ENCODE measurements at places on chromosomes 3 and 15. TPM values are rescaled to one million over a fixed set of nuclear protein-coding genes. Genes with fewer than 3 reads are reported as not detected.

DNA sequence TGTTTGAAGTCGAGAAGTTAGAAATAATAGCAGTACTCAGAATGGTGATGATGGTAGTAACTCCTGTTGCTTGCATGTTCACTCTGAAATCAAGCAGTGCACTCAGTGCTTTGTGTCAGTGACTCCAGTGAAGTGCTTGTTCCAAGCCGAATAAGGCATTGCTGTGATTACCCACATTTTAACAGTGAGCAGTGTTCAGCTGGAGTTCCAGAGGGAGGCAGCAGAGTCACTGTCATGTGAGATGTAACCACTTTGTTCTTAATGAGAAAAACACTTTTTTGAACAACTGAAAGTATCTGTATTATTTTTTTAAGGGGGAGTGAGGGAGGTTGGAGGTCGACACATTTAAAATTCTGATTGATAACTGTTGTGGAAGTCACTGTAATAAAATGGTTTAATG, 3.7 kb downstream of the MDFIC2 start:
- DNase-seq, result no peak

The KPNA1 gene
- 63.9 TPM for total RNA-seq

The HCN4 gene
- 3.8 TPM for total RNA-seq

The PRR23A gene
- not detected for total RNA-seq

Measured in type B pancreatic cell (in vitro differentiated cells).